ENCODE measurements at places on chromosomes 1 and 21.

- no peak for DNase-seq
Observed at GRCh38 chr1:245085508-245086095, 69.2 kb upstream of the KIF26B start.

DNA sequence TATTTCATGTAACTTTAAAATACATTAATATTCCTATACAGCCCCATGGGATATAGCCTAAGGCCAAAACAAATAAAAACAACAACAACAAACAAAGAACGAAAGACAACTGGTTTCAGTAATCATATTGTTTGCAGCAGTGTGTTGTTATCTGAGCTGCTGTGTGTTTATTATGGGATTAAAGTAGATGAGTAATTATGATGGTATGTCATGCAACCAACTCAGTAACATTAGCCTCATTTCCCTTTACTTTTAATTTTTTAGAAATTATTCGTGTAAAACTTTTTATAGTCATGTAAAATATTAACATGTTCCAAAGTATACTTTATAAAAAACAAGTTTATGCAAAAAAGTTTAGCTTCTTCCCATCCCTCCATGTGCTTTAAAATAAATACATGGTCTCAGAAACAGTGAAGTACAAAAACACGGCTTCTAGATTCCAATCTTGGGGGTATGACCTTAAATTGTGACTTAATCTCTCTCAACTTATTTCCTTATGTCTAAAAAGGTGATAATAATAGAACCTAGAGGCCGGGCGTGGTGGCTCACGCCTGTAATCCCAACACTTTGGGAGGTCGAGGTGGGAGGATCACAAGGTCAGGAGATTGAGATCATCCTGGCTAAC is 176.1 kb downstream of the SLC45A1 start:
- no peak for DNase-seq

- no peak for DNase-seq
Observed at GRCh38 chr21:17488620-17489019, 24.2 kb upstream of the CXADR start.

DNA sequence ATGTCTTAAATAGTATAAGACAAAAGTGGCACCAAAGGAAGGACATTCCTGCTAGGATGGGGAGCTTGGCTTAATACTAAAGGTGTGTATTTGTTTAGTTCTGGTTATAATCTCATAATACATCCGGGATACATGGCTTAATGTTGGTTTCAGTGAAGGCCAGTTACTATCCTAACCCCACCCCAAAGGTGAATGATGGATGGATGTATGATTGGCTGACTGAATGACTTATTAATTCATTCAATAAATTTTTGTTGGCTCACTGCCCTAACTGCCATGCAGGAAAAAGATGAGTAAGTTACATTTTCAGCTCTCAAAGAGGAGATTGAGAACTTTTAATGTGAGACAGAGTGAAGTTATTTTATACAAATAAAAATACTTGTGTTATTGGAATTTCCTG is 52.2 kb downstream of the PHACTR4 start:
- no peak for DNase-seq

DNA sequence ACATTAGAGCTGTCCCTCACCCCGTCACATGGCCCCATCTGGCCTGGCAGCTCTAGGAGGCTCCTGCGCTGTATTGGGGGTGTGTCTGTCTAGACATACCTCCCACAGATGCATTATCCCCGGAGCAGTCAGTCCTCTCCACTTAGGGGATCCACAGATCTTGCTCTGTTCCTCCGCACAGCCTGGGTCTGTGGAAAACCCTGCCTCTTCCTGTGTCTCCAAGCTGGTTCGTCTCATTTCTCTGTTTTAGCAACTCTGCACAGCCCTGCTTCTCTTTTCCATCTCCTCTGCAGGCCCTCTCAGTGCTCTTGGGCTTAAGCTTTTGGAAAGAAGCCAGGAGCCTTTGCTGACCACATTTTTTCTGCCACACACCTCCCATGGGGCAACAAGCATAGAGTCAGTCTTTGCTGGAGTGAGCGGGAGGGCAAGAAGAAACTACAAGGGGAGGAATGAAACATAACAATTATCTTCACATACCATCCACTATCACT is 241.5 kb downstream of the FOXD2 start:
- no peak for DNase-seq

DNA sequence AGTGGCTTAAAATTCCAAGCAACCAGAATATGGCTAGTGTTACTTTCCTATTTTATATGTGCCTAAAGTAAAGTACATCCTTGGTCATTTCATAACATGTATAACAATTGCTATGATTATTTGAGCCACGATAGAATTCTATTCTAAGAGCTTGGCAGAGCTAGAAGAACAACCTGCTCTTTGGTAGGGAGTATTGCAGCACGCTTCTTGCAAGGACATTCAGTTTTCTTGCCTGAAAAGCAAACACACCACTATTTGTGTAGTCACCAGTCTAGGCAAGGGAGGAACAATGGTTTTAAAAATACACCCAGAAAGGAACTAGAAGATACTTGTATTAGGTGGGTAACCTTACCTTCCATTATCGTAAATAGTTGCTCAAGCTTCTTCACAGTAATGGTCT is 51.5 kb downstream of the CNST start:
- no peak for DNase-seq

Measured in frontal cortex (tissue), 4 donors.